ENCODE measurements at places on chromosomes 11 and 22. TPM values are rescaled to one million over a fixed set of nuclear protein-coding genes. Genes with fewer than 3 reads are reported as not detected.

Gene GP1BB
- 0.73 TPM for total RNA-seq

Gene THAP7
- 16.9 TPM for total RNA-seq

Gene CRYAB
- 7.5 TPM for total RNA-seq

Gene C11orf16
- total RNA-seq, result not detected

Gene SLC16A8
- total RNA-seq, result not detected

Gene NUMA1
- 67.1 TPM for total RNA-seq

Gene SULT4A1
- total RNA-seq, result not detected

Gene SEC14L2
- 34.1 TPM for total RNA-seq

All from A549 treated with DMSO at 1 μM for 4 hours (cell line).